ENCODE measurements at places on chromosomes 13 and 19. TPM values are rescaled to one million over a fixed set of nuclear protein-coding genes. Genes with fewer than 3 reads are reported as not detected.

DNA sequence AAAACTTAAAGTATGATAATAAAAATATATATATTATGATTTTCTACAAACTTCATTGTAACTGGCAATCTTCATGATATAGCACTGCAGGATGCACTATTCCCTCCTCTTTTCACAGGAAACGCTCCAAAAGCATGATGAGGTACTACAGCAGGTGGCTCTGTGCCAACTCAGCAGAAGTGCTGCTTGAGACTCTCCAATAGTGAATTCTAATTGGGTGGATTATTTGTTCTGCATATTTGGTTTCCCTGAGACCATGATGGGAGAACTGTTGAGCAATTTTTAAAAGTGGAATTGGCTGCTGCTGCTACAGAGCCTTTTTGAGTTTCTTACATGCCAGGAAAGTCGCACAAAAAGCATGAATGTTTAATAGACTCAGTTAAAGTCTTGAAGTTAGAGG, 1782.4 kb upstream of the PCDH20 start:
- DNase-seq, result no peak

DNA sequence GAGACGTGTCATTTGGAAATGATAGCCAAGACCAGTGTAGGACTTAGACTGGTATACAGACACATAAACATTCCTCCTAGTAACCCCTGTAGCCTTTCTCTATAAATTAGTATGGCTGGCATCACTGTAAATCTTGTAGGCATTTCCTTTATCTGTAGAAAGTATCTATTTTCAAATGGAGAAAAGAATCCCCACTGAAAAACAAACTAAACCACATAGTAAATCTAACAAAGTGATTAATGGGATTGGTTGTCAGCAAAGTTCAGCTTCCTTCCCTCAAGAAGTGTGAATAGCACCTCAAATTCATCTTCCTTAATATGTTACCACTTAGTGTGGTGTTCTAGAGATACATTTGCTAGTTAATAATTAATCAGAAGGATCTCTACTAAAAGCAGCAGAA, 119.4 kb upstream of the NBEA start:
- DNase-seq, result no peak

DNA sequence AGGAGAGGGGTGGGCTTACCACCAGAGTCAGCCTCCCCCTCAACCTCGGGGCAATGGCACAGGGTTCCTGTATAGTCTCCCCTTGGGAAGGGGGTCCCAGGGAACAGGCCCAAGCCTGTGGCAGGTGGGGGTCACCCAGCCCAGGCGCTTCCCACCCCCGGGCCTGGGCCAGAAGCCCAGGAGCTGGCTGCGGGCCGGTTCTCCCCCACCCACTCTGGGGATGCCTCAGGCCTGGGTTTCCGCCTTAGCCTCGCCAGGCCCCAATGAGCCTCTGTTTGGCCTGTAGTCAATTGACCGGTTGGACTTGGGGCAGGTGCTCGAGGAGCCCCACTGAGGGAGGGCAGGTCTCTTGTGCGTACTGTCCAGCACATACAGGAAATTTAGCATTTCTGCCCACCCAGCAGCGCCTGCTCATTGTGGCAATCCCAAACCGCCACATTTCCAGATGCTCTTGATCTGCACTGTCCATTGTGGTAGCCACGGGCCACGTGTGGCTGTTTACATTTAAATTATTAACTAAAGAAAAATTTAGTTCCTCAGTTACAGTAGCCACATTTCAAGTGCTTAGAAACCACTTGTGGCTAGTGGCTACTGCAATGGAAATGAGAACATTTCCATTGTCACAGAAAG, 9.9 kb downstream of the LYL1 start:
- DNase-seq, result no peak

The CEACAM3 gene
- total RNA-seq, result not detected

The ZNF547 gene
- total RNA-seq, result 3.4 TPM

GRCh38 chr13:100526318-100527000, 62.1 kb downstream of the GGACT start:
- no peak for DNase-seq

DNA sequence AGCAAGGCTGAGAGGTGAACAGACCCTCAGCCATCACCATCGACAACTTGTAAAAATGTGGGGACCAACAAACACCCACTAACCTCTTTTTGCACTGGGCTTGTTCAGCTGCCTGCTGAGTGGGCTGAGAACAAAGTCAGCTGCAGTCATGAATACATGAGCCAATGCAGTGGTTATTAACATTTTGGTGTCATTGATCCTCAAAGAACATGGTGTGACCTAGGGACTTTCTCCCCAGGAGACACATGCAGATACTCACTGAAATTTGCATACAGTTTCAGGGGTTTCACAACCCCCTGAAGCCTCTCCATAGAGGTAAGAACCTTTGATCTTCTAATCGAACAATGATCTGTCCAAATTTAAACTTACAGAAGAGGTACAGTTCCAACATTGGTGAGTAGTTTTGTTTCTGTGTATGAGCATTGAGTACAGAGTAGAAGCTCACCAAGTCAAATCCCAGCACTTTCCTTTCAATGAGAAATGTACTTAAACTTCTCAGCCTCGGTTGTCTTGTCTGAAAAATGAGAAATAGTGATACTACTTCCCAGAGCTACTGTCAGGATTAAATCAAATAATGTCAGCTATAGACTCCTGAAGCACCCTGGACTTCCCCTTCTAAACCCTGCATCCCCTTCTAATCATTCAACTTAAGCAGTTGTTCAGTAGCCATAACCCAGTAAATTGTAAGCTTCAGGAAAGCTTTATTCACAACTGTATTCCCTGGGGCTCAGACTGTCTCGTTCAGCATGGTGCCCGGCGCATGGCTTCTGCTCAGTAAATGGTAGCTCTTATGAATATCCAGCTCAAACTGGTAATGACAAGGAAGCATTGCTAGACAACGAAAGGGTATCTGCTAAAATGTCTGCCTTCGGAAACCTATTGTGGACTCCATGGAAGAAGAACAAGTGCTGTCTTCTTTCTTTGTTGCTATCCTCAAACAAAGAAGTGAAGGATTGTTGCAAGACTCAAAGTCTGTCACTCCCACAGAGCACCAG, 148.7 kb downstream of the FOXO1 start:
- DNase-seq, result no peak

- no peak for DNase-seq
Observed at GRCh38 chr13:35478271-35479037, 2.0 kb upstream of the MAB21L1 start.

Measured in thoracic aorta (tissue), 2 donors.